Naive thymus-derived CD8-positive, alpha-beta T cell (primary cell): ENCODE measurements at places on chromosomes 5 and 9. TPM values are rescaled to one million over a fixed set of nuclear protein-coding genes. Genes with fewer than 3 reads are reported as not detected.

WWC1 gene
- polyA plus RNA-seq: not detected

BHMT2 gene
- polyA plus RNA-seq: not detected

F2RL1 gene
- polyA plus RNA-seq: 2.0 TPM

DNA sequence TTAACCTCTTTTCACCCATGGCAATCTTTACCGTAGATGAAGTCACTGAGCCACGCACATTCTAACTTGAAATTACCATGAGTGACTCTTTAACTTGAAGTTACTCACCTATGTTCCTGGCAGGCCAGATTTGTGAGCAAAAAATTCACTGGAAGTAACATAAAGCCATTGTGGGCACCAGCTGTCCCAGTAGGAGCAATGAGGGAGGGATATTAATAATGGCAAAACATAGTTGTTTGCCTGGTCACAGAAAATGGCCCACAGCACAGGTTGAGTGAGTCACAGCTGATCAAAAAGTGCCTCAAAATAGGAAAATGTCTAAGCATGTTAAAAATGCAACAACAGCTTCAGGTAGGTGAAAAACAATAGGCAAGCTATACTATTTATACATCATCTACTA lies 146.6 kb downstream of the EFNA5 start:
- no peak overlapping the region for H3K4me3 ChIP-seq
- no peaks in the 10 kb centered on the region for H3K27me3 ChIP-seq
- DNase-seq: no peak
- H3K27ac ChIP-seq: no peak overlapping the region
- no peaks in the 10 kb centered on the region for H3K36me3 ChIP-seq

GRCh38 chr5:178123966-178124925 lies 6.6 kb upstream of the RMND5B start:
- peaks cover 65% of the 10 kb centered on the region for H3K4me1 ChIP-seq
- H3K36me3 ChIP-seq: peaks cover 25% of the 10 kb centered on the region
- H3K4me3 ChIP-seq: no peak overlapping the region
- H3K27me3 ChIP-seq: no peaks in the 10 kb centered on the region

DNA sequence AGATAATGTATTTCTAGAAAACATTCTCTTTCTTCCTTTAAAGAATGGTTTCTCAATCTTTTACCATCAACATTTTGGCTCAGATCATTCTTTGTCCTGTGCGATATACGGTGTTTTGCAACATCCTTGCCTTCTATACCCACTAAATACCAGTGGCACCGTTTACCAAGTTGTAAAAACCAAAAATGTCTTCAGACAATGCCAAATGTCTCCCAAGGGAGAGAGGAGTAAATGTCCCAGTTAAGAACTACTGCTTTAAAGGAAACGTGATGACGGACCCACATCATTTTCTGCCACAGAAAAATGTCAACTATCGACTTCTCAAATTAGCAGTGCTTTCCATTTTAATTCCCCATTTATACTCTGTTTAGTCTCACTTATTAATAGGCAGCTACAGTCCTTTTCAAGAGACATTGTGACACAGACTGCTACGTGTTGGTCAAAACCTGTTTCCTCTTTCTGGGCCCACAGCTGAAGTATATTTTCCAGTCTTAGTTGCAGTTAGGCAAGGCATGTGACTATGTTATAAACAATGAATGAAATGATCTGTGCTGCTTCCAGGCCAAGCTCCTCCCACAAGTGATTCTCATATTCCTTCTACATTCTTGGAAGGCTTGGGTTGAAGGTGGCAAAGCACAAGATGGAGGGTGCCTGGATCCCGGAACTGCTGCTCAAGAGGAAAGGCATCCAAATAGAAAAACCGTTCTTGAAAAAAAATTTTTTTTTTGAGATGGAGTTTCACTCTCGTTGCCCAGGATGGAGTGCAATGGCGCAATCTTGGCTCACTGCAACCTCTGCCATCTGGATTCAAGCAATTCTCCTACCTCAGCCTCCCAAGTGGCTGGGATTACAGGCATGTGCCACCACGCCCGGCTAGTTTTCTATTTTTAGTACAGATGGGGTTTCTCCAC lies 8.8 kb downstream of the PRXL2C start:
- DNase-seq: no peak
- peaks cover 4% of the 10 kb centered on the region for H3K36me3 ChIP-seq
- peaks cover 3% of the 10 kb centered on the region for H3K4me1 ChIP-seq
- H3K27me3 ChIP-seq: no peaks in the 10 kb centered on the region
- H3K27ac ChIP-seq: no peak overlapping the region

DNA sequence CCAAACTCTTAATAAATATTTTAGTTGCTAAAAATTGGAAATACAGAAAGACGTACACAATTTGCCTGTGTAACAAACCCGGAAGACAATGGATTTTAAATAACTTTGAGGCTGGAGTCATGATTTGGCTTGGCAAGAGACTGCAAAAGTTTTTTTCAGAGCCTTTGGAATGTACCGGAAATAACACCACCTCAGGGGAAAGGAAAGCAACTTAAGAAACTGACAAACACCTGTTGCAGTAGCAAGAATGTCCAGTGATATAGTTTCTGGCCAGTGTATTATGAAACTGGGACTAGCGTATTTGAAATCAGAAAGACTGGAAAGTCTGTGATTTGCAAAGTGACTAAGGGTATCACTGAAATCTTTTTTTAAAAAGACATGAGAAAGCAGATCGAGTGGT lies 842 bp downstream of the MUSK start:
- no peak overlapping the region for H3K27ac ChIP-seq
- no peak overlapping the region for H3K4me3 ChIP-seq
- peaks cover 2% of the 10 kb centered on the region for H3K27me3 ChIP-seq
- no peaks in the 10 kb centered on the region for H3K4me1 ChIP-seq
- DNase-seq: no peak
- H3K36me3 ChIP-seq: no peaks in the 10 kb centered on the region
